ENCODE measurements at places on chromosomes 4 and X.

DNA sequence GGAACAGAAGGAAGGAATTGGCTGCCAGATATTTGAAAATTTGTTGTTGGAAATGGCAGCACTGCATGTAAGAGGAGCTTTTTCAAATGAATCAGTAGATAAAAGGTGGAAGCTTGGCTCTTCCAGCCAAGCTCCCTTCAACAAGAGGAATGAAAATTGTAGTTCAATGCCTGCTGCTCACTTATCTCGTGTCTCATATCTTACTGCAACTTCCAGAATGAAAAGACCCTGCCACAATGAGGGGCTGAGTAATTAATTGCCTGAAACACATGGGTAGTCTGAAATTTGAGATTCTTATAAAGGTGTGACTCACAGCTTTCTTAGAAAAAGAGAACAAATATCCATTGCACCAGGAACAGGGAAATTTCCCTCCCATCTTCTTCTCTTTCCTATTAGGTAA is 53.0 kb downstream of the HAND2 start:
- no peak for DNase-seq

DNA sequence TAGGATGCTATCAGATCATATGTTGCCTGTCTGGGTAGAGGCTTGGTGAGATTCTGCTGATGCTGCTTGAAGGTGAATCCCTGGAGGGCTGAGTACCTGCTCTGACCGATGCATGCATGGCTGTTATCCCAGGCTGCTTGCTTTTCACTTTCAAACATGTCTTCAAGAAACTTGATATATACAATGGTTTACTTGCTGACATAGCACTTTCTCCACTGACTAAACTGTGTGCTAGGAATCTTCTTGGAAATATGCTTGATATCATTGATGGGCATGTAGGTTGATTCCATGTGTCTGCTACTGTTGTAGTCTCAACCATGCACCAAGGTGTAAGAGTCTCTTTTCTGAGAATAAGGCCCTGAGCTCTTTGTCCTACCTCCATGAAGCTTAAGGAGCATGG is 79.6 kb upstream of the WDR1 start:
- no peak for DNase-seq

DNA sequence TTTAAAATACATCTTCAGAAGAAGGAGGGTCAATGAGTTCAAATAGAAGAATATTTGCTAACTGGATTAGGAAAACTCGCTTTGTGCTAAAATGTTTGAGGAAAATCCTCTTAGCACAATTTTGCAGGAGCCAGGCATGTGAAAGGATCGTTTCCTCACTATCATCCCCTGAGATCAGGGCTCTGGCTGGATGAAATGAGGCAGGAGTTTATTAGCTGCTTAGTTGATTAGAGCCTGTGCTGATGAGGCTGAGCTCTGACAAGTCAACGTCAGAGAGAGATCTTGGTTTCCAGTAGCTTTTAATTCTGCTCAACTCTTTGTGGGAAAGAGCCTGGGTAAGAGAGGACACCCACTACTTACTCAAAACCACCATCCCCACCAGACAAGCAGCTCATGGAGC is 8.0 kb upstream of the DRD5 start:
- DNase-seq = no peak

DNA sequence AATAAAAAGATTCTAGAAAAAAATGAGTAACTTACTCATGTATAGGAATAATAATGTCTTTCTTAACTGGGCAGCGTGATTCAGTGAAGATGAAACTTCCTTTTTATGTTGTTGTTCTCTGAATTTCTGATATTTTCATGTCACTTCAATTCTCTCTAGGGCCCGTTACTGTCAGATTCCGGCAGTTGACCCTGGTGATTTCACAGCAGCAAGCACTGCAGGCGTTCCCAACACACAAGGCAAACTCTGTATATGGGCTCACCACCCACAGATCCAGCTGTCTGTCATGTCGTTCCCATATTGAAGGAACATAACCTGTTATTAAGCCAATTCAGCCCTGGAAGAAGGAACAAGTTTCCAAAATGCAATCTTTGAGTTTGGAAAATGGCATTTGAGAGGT is 288.3 kb upstream of the GALNTL6 start:
- no peak for DNase-seq
